ENCODE measurements at places on chromosomes 12 and 14.

- DNase-seq: no peak
- peaks cover 7% of the 10 kb centered on the region for H3K27me3 ChIP-seq
- peaks cover 10% of the 10 kb centered on the region for H3K4me1 ChIP-seq
- H3K4me3 ChIP-seq: no peak overlapping the region
Observed at GRCh38 chr14:102986810-102987579, 64.5 kb downstream of the AMN start.

- H3K4me1 ChIP-seq: peaks cover 11% of the 10 kb centered on the region
- H3K27ac ChIP-seq: peak overlapping the region; percentile 50
- no peak overlapping the region for H3K4me3 ChIP-seq
- no peak for DNase-seq
Observed at GRCh38 chr14:47778631-47779030, 103.2 kb upstream of the MDGA2 start.

DNA sequence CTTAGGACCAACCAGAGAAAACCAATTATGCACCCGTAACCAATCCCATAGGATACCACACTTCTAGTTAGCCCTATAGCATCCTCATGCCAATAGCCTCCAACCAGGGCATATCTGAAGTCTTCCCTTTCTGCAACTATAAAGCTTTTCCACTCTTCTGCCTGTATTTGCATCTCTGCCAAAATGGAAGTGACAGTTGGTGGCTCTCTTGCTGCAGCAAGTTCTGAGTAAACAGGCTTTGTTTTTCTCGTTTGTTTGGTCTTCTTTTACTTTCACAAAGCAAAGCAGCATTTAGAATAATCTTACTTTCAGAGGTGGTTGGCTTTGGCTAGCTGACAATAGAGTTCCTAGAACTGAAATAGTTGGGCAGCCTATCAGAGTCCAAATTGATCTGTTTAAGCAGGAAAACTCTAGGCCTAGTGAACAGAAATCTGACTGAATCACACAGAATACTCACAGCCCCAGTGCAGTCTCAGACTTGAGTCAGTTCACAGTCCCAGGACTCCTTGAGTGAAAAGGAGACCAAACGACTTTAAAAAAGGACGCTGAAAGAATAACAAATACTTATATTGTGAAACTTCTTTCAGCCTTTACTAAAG is 1029.7 kb upstream of the LRFN5 start:
- no peaks in the 10 kb centered on the region for H3K36me3 ChIP-seq
- no peaks in the 10 kb centered on the region for H3K27me3 ChIP-seq
- H3K4me3 ChIP-seq: no peak overlapping the region
- H3K4me1 ChIP-seq: no peaks in the 10 kb centered on the region
- H3K27ac ChIP-seq: no peak overlapping the region

DNA sequence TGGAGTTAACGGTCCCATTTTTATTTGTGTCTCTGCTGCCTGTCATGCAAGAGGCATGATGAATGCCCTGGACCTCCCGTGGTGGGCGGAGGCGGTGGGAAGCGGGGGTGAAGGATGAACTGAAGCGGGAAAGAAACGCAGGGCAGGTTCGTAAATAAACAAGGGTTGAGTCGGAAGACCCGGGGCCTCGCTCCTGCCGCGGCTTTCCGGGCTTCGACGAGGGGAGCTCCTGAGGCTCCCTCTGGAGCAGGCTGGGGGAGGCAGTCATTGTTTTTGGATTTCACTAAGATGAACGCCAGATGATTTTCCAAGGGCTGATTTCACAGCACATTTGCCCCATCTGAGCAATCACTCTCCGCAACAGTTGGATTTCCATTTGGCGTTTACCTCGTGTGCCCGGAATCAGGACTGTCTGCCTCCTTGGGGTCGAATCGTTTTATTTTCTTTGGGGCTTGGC is 130.2 kb downstream of the SLC38A6 start:
- peak overlapping the region; percentile 45 for H3K4me3 ChIP-seq
- H3K4me1 ChIP-seq: peaks cover 59% of the 10 kb centered on the region
- H3K36me3 ChIP-seq: peaks cover 24% of the 10 kb centered on the region
- DNase-seq: peak; percentile 41
- H3K27ac ChIP-seq: peak overlapping the region; percentile 89
- H3K27me3 ChIP-seq: peaks cover 4% of the 10 kb centered on the region

DNA sequence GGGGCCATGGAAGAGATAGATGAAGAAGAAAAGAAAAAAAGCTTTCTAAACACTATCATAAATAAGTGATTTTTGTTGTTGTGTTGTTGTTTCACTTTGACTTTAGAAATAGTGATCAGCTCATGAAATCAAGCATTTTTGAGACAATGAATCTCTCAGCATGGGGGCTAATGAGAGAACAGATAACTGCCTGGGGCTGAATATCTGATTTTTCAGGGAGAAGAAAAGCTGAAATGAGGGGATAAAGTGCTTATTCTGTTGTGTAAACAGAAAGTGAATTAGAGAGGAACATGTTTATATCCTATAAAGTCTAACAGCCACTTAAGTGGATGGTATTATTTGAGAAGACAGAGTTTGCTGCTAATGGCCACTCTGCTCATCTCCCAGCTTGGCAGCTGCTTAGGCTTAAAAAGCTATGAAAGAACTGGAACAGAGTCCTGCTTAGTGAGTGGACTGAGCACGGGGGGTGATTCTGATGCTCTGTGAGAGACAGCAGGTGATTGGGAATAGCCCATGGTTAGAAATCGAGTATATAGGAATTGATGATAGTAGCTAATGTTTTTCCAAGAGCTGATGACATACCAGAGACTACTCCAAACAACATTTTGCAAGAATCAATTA is 646.1 kb upstream of the TMEM132C start:
- H3K4me3 ChIP-seq: no peak overlapping the region
- peaks cover 17% of the 10 kb centered on the region for H3K27me3 ChIP-seq
- H3K36me3 ChIP-seq: no peaks in the 10 kb centered on the region

GRCh38 chr14:52961060-52961639 is 10.3 kb upstream of the FERMT2 start:
- H3K4me3 ChIP-seq: no peak overlapping the region
- H3K27me3 ChIP-seq: no peaks in the 10 kb centered on the region

DNA sequence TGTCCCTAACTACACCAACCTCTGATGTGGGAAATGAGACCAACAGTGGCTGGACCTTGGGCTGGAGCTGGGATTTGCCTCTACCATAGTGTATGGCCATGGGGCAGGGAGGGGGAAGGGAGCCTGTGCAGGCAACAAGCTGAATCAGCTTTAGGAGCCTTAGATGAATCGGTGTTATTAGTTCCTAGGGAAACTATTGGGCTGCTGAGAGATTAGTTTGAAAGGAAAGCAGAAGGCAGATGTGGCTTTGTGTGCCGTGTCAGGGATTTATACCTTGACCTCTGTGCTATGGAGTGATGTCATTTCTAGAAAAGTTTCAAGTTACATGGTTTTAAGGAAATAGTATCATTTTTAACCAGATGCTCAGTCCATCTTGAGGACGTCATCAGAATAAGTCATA is 19.5 kb upstream of the GAS2L3 start:
- H3K27ac ChIP-seq: peak overlapping the region; percentile 53
- H3K4me3 ChIP-seq: no peak overlapping the region
- peaks cover 4% of the 10 kb centered on the region for H3K27me3 ChIP-seq

- peaks cover 17% of the 10 kb centered on the region for H3K27me3 ChIP-seq
- H3K4me1 ChIP-seq: no peaks in the 10 kb centered on the region
- no peaks in the 10 kb centered on the region for H3K36me3 ChIP-seq
- H3K4me3 ChIP-seq: no peak overlapping the region
Observed at GRCh38 chr12:114981036-114981435, 297.1 kb upstream of the TBX3 start.

DNA sequence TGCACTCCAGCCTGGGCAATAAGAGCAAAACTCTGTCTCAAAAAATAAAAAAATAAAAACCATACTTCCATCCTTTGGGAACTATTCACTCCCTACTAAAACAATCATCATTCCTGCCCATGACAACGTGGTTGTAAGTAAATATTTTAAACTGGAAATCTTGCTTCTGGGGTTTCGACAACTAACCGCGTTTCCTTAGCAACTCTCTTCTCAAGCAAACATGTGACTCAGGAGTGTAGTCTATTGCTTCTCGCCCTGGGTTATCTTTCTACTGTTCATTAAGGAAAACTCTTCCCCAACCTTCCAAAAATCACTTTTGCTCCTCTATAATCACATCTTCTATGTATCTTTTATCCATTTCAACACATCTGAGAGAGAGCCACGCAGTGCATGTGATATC is 21.8 kb downstream of the APPL2 start:
- no peaks in the 10 kb centered on the region for H3K27me3 ChIP-seq
- H3K4me3 ChIP-seq: no peak overlapping the region
- H3K4me1 ChIP-seq: peaks cover 12% of the 10 kb centered on the region
- no peak overlapping the region for H3K27ac ChIP-seq

DNA sequence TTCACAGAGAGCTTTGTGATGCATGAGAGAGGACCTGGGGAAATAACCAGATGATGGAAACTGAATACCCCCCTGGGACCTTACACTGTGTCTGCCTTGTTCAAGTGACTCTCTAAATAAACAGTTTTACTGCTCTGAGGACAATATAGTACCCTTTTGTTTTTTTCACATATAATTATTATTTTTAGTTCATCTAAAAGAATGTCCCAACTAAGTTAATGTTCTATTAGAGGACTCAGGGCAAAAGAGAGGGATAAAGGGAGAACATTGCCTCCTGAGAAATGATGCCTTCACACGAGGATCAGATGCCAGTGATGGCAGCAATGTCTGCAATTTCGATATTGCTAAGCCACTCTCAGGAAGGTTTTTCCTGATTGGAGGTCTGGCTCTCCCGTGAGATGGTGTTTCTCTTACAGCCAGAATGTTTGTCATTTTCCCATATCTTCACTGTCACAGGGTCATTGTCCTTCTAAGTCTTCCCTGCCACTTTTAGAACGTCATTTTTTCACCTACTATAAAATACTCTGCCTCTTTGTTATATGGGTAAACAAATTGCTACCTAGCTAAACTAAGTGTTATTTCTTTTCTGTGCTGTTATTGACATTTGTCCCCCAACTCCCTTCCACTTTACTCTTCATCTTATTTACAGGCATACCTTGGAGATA is 201.6 kb downstream of the RAD51B start:
- DNase-seq: peak; percentile 11
- H3K36me3 ChIP-seq: peaks cover 31% of the 10 kb centered on the region
- no peaks in the 10 kb centered on the region for H3K27me3 ChIP-seq
- peak overlapping the region; percentile 87 for H3K27ac ChIP-seq
- H3K4me1 ChIP-seq: peaks cover 35% of the 10 kb centered on the region

- H3K36me3 ChIP-seq: no peaks in the 10 kb centered on the region
- peaks cover 37% of the 10 kb centered on the region for H3K4me1 ChIP-seq
- no peaks in the 10 kb centered on the region for H3K27me3 ChIP-seq
- DNase-seq: no peak
Observed at GRCh38 chr14:80313806-80314205, 102.5 kb upstream of the DIO2 start.

GRCh38 chr14:50230401-50230700 is 1.0 kb downstream of the SOS2 start:
- H3K4me1 ChIP-seq: peaks cover 55% of the 10 kb centered on the region
- H3K36me3 ChIP-seq: peaks cover 25% of the 10 kb centered on the region
- no peak for DNase-seq
- H3K27me3 ChIP-seq: peaks cover 3% of the 10 kb centered on the region

GRCh38 chr12:115758183-115758582 is 519.3 kb downstream of the MED13L start:
- H3K4me3 ChIP-seq: no peak overlapping the region
- DNase-seq: no peak
- no peaks in the 10 kb centered on the region for H3K36me3 ChIP-seq

DNA sequence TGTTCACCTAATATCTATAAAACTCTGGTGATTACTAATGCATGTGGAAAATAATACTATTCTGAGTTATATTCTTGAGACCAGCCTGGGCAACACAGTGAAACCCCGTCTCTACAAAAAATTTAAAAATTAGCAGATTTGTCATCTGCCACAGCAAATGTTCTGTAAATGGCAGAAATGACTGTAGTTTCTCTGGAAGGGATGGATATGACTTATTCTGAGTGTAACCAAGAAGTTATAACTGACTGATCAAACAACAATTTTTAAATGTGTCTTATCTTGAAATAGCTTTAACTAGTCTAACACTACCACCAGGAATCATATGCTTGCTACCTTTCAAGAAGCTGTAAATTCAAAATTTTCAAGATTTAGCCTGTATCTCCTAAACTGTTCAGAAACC is 88.7 kb downstream of the PLBD1 start:
- no peak for DNase-seq
- peaks cover 94% of the 10 kb centered on the region for H3K36me3 ChIP-seq
- no peaks in the 10 kb centered on the region for H3K27me3 ChIP-seq

- peaks cover 56% of the 10 kb centered on the region for H3K4me1 ChIP-seq
- H3K4me3 ChIP-seq: no peak overlapping the region
Observed at GRCh38 chr12:123040106-123040505, 59.6 kb downstream of the ARL6IP4 start.

DNA sequence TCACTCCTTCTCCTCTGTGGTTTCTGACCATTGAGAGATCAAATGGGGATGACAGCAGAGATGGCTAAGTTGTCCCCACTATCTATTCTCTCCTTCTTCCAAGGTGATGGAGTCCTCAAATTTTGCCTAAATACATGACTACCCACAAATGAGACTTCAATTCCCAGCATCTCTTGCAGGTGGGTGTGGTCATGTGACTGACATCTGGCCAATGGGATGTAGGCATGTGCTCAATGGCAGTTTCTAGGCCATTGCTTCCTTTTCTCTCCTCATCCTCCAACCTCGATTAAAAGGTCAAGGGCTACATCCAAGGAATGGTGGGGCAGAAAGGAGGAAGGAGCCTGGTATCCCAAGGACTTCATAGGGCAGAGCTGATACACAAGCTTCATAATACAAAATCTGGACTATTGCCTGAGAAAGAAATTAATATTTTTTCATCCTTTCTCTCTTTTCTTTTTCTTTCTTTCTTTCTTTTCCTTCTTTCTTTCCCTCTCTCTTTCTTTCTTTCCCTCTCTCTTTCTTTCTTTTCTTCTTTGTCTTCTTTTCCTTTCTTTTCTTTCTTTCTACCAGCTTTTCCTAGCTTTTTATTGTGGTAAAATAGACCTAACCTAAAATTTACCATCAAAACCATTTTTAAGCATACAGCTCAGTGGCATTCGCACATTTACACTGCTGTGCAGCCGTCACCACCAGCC is 100.9 kb upstream of the PRB2 start:
- H3K27me3 ChIP-seq: peaks cover 48% of the 10 kb centered on the region
- H3K4me1 ChIP-seq: no peaks in the 10 kb centered on the region
- no peak for DNase-seq

DNA sequence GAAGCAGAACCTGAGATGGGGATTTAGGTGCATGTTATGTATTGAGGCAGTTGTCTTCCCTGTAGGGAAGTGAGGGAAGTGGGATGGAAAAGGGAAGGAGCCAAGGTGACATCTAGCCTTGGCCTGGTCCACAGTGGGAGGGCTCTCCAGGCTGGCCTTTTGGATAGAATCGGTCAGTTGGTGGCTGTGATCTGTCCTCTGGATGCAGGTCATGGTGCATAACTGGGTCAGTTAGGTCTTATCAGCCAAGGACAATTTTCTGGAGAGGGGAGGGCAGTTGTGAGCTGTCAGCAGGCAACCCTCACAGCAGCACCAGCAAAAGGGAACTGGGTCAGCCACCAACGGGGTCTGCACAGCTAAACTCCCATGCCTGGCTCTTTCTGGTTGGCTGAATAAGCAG is 9.6 kb downstream of the SERPINA12 start:
- H3K4me3 ChIP-seq: no peak overlapping the region
- peaks cover 11% of the 10 kb centered on the region for H3K4me1 ChIP-seq
- peaks cover 44% of the 10 kb centered on the region for H3K27me3 ChIP-seq
- DNase-seq: no peak
